Stimulated activated CD8-positive, alpha-beta memory T cell treated with anti-CD3 and anti-CD28 coated beads, Interleukin-15, amount 100 ng/mL, for 48 hours (primary cell): ENCODE measurements at places on chromosomes 2 and 18.

- no peak for DNase-seq
Observed at GRCh38 chr2:171516793-171517192, 5.5 kb upstream of the CYBRD1 start.

DNA sequence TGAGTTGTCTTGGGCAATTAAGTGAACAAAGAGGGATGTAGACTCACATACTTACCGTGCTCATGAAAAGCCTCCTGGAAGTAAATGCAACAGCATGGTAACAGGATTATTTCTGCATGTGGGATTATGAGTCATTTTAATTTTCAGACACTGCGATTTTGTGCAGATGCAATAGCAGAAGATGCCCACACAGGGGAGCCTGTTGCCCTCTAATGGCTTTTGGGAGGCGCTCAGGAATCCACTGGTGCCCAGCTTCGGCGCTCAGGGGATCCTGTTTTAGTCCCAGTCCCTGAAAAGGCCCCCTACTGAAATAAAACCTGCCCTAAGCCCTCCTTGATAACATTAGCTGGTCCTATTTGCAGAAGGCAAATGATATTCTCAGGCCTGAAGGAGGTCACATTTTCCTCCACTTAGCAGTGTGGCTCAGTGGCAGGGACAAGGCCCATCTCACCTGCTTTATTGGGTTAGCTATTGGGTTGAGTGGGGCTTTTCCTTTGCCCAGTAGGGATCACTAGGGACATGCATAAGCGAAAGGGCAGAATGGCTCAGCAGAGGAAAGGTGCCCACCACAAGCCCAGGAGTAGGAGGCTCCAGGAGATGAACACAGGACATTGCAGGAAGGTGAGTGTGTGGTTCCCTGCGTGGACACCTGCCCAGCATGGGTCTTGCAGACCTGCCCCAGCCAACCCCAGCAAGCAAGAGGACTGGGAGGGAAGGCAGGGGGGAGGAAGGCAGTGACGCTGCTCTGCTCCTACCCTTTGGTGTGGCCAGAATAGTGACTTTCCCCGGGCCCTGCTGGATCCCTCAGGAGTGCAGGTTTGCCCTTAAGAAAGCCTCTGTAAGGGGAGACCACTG lies 26.5 kb upstream of the KCNS3 start:
- peak; percentile 2 for DNase-seq

GRCh38 chr2:11330457-11331142 lies 13.8 kb downstream of the ROCK2 start:
- no peak for DNase-seq

DNA sequence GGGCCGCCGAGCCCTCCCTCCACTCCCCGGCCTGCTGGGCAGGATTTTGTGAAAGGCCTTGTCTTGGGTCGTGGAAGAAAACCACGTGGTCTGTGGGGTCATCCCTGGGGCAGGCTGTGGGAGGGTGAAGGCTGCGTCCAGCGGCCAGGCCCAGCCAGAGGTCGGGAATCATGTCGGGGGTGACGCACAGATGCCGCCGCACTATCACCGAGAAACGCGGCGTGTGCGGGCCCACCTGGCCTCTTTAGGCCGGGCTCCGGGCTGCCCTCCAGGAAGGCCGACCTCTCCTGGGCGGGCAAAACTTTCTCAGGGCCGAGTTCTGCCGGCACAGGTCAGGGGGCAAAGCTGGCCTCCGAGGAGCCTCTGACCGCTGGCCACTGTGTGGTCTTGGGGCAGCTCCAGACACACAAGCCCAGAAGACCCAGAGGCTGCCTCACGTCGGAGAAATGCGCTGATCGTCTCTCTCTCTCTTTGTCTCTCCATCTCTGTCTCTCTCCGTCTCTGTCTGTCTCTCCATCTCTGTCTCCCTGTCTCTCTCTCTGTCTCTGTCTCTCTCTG lies 28.4 kb downstream of the NFATC1 start:
- no peak for DNase-seq

- DNase-seq, result no peak
Observed at GRCh38 chr18:26863122-26863879, 2.2 kb downstream of the AQP4 start.

DNA sequence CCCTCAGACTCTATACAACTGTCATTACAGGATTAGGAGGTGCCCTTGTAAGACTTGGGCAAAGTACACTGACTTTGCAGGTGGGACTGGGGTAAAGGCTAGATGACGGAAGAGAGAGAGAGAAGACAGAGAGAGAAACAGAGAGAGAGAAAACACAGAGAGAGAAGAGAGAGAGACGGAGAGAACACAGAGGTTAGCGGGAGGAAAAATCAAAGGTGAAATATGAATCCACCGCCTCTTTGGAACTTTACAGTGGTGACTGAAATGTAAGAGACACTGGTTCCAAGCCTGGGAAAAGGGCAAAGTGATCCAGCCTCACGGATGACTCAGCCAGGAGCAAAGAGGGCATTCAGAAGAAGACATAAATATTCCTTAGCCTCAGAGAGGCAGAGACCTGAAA lies 25.1 kb upstream of the CAB39 start:
- DNase-seq, result no peak

GRCh38 chr2:189683348-189683747 lies 8.9 kb downstream of the ANKAR start:
- DNase-seq, result no peak

DNA sequence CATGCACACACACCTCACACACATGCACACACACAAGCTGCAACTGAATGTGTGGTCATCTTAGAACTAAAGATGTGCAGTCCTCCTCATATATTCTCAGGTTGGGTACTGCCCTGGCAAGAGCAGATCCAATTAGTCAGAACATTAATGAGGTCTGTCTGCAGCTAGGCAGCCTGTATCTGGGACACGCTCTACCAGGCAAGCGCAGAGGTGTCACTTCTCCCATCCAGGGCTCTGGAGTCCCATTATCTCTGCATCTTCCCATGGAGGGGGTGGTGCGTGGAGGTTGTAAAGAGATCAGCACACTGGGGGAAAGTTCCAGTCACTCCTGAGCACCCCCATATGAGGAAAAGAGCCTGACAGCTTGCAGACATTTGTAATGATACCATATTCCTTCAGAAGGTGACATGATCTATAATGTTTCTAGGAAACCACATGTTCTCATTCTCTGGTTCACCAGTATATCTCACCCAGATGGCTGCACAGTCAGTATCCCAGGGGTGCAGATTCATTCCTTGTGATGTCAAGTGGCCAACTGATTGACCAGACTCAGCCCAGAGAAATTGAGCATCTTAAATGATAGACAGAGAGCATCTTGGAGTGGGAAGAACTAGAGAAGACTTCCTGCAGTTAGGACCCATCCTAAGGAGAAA lies 95.4 kb downstream of the RTN4 start:
- DNase-seq, result no peak

GRCh38 chr2:32926708-32927084 lies 20.1 kb upstream of the LTBP1 start:
- DNase-seq, result no peak

GRCh38 chr2:168300460-168300859 lies 53.1 kb upstream of the STK39 start:
- no peak for DNase-seq

DNA sequence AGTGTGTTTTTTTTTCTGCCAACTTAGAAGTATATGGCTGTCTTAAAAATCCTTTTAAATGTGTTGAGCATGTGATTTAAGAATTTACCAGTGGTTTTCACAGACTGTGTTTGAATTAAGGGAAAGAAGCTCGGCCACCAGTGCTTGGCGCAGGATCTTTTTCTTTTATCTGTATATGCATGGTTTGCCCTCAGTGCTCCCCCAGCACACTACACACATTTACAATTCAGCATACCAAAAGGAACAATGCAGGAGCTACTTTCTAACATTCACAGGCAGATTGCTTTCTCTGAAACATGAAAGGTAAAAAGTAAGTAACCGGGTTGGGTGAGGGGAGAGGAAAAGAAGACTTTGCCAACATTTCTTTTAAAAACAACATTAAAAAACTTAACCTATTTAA lies 3.9 kb downstream of the SALL3 start:
- DNase-seq, result no peak

GRCh38 chr2:6081955-6082624 lies 389.9 kb downstream of the SOX11 start:
- no peak for DNase-seq

- DNase-seq, result no peak
Observed at GRCh38 chr18:30582078-30582477, 460.5 kb downstream of the DSC3 start.

- DNase-seq, result no peak
Observed at GRCh38 chr2:69505710-69506109, 68.5 kb upstream of the NFU1 start.

- DNase-seq, result no peak
Observed at GRCh38 chr18:21300908-21301200, 58.8 kb downstream of the GREB1L start.

DNA sequence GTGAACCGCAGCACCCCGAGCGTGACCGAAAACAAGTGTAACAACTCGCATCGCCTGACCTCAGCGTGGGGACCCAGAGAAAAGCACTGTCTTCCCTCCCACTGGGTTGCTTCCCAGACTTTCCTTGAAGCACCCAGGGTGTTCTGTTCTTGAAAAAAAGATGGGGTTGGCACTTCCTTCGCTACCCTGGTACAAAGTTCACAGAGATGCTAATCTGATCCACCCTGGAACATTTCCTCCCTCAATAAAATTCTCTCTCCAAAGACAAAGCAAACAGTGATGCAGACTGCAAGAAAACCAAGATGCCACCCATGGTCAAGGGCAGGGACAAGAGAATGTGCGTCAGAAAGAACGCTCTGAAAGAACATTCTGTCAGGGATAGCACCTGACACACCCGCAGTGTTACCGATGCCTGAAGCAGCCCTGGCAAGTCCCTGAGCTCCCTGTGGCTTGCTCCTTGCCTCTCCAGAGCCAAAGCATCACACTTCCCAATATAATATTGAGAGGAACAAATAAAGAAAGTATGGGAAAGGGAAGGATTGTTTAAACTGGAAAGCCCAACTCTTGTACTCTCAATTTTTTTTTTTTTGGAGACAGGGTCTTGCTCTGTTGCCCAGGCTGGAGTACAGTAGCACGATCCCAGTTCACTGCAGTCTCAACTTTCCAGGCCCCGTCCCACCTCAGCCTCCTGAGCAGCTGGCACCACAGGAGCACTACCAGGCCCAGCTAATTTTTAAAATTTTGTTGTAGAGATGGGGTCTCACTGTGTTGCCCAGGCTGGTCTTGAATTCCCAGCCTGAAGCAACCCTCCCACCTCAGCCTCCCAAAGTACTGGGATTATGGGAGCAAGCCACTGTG lies 70.7 kb downstream of the TBC1D8 start:
- DNase-seq, result no peak

DNA sequence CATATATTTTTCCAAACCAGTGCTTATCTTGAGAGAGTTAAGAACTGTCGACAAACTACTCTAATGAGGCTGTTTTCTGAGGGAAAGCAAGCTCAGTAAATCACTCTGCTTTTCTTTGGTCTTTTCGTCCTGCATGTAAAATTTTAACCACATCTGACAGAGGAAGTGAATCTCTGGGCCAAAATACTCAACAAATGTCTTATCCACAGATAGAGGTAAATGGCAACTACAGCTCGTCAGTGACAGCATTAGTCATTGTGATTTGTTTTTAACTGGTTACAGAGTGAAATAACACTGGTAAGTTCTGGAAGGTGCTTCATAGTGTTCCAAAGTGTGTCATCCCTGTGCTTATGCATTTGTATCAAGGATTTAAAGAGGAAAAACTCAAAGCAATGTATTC lies 82.6 kb upstream of the SLC8A1 start:
- no peak for DNase-seq

DNA sequence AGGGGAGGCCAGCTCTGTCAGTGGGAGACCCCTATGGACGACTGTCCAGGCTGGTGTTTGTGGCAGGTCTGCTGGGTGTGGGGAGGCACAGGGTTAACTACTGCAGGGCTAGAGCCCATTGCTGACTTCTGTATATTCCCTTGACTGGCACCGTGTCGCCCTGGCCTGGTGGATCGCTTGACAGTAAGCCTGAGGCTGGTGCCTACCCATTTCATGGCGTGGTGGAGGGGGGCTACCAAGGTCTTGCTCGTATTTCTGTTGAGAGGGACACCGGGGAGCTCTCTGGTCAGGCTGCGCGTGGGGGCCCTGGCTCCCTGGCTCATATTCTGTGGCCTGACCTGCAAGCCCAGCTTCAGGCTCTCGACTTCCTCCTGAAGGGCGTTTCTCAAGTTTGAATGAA lies 119.7 kb downstream of the ACOXL start:
- no peak for DNase-seq

- peak; percentile 64 for DNase-seq
Observed at GRCh38 chr2:98134172-98135005, 47.4 kb downstream of the VWA3B start.

- no peak for DNase-seq
Observed at GRCh38 chr2:99285526-99285925, 15.5 kb downstream of the LYG1 start.

DNA sequence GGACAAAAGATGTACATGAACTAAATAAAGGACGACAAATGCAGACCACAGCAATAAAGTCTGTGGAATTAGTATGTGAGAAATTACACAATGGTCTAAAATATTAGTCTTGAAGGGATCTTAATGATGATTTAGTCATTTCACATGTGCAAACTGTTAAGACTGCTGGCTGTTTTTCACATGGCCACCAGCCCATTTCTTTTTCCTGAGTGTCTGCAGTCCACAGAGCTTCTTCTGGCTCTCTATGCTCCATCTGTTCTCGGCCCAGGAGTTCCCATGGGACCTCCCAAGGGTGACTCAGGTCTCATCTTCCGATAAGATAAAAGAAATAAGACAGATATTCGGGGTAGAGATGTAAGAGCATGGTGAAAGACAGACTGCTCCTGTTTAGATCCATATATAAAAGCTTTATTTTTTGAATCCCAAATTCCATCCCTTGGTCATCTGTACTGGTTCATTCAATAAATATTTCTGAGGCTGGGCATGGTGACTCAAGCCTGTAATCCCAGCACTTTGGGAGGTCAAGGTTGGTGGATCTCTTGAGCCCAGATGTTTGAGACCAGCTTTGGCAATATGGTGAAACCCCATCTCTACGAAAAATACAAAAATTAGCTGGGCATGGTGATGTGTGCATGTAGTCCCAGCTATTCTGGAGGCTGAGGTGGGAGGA lies 20.1 kb downstream of the IL1RL1 start:
- DNase-seq, result no peak

DNA sequence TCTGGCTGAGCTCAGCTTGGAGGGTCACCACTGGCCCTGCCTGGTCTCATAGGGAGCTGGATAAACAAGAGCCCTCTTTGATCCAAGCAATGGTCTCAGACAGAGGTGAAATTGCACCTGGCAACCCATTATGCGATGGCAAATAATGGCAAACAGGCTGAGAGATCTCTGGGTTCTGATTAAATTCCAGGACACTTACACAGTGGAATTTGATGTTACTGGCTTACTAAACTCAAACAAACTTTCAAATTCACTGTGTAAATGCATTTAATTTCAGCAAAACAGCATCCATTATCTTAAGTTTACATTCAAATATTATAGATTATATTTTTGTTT lies 19.5 kb upstream of the STAT4 start:
- DNase-seq, result no peak

DNA sequence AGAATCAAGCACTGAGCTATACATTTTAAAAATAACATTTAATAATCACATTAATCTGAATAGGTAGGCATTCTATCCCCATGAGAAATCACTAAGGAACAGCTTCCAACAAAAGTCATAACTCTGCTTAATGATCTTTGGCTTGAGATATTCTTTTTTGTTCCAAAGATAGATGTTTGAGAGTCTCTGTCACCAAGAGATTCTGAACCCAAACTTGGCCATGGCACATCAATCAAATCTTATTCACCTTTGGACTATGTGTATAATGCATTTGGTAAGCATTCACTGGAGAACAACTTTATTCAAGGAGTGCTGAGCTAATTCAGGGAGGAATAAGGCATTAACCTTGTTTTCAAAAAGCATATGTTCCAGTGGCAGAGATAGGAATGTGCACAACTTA lies 743.3 kb downstream of the SLC4A3 start:
- DNase-seq, result no peak

GRCh38 chr2:226687641-226688253 lies 111.9 kb downstream of the IRS1 start:
- DNase-seq, result no peak
